Stimulated activated naive B cell treated with anti-CD40 and anti-IgM and Interleukin-4, amounts not matched to agents 10 μg/mL and 1 μg/mL and 100 μg/mL, for 72 hours (primary cell): ENCODE measurements at places on chromosomes 5 and 9.

GRCh38 chr9:116543731-116544400 is 143.2 kb upstream of the TRIM32 start:
- H3K27ac ChIP-seq: no peak overlapping the region
- H3K36me3 ChIP-seq: no peaks in the 10 kb centered on the region
- H3K27me3 ChIP-seq: peaks cover 3% of the 10 kb centered on the region
- no peak for DNase-seq

DNA sequence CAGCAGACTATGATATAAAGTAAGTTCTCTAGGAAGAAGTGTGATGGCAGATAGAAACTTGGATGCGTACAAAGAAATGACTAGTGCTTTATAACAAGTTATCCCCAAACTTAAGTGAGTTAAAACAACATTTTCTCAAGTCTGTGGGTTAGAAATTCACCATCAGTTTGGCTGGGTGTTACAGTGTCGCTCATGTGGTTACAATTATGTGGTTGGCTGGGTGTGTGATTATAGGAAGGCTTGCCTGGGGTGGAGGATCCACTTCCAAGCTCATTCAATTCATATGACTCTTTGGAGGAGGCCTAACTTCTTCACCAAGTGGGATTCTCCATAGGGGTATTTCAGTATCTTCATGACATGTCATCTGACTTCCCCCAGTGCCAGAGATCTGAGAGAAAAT is 10.3 kb upstream of the C9orf40 start:
- no peaks in the 10 kb centered on the region for H3K27me3 ChIP-seq
- DNase-seq: no peak
- H3K4me1 ChIP-seq: no peaks in the 10 kb centered on the region
- H3K4me3 ChIP-seq: no peak overlapping the region

GRCh38 chr5:42487077-42487476 is 63.8 kb downstream of the GHR start:
- no peak overlapping the region for H3K4me3 ChIP-seq
- no peaks in the 10 kb centered on the region for H3K36me3 ChIP-seq
- no peak for DNase-seq
- H3K27ac ChIP-seq: no peak overlapping the region

- H3K27me3 ChIP-seq: no peaks in the 10 kb centered on the region
- no peak overlapping the region for H3K4me3 ChIP-seq
- no peak overlapping the region for H3K27ac ChIP-seq
- no peaks in the 10 kb centered on the region for H3K4me1 ChIP-seq
- DNase-seq: no peak
These were observed 212.8 kb upstream of the IRX1 start for GRCh38 chr5:3382782-3383181.
